Vein endothelial cell (primary cell): ENCODE measurements at places on chromosomes 1 and 21. TPM values are rescaled to one million over a fixed set of nuclear protein-coding genes. Genes with fewer than 3 reads are reported as not detected.

The AMY1B gene
- not detected in 2 replicates for total RNA-seq

The SAMSN1 gene
- 2.0 and 4.9 TPM in 2 replicates for total RNA-seq

The VASH2 gene
- under 0.01 and 0.10 TPM in 2 replicates for total RNA-seq

The LCK gene
- total RNA-seq, result not detected in 2 replicates

The DONSON gene
- total RNA-seq, result 14.7 and 20.0 TPM in 2 replicates

The GJA8 gene
- total RNA-seq, result not detected in 2 replicates

The OR2AK2 gene
- 0.19 TPM in 1 of 2 replicates, not detected in the other for total RNA-seq

The LHX8 gene
- not detected in 2 replicates for total RNA-seq

The SPRR2G gene
- not detected in 2 replicates for total RNA-seq

The CFHR1 gene
- 0.48 TPM in 1 of 2 replicates, not detected in the other for total RNA-seq

The MYCL gene
- 2.1 and 2.9 TPM in 2 replicates for total RNA-seq

The TEDDM1 gene
- not detected in 2 replicates for total RNA-seq

The LORICRIN gene
- total RNA-seq, result not detected in 2 replicates

The GPATCH4 gene
- total RNA-seq, result 20.6 and 26.7 TPM in 2 replicates

The HSPG2 gene
- 2,022 and 2,795 TPM in 2 replicates for total RNA-seq

The TFF3 gene
- 23.1 and 32.0 TPM in 2 replicates for total RNA-seq

The AADACL3 gene
- total RNA-seq, result not detected in 2 replicates

The NECAP2 gene
- total RNA-seq, result 171 and 178 TPM in 2 replicates

The OVAAL gene
- not detected in 2 replicates for total RNA-seq

The KPRP gene
- total RNA-seq, result not detected in 2 replicates

The ZNF670 gene
- 4.6 and 5.8 TPM in 2 replicates for total RNA-seq

The GJA4 gene
- 49.3 and 269 TPM in 2 replicates for total RNA-seq

The GNAT2 gene
- not detected in 2 replicates for total RNA-seq

The PGBD2 gene
- 4.6 and 6.2 TPM in 2 replicates for total RNA-seq

The WNT9A gene
- 3.5 and 3.9 TPM in 2 replicates for total RNA-seq

The FAM163A gene
- 0.10 TPM in 1 of 2 replicates, not detected in the other for total RNA-seq

The SLC1A7 gene
- total RNA-seq, result not detected in 2 replicates

The CHI3L2 gene
- not detected in 2 replicates for total RNA-seq

The USP48 gene
- total RNA-seq, result 79.0 and 80.1 TPM in 2 replicates

The CADM3 gene
- total RNA-seq, result 1.3 and 1.7 TPM in 2 replicates

The ARTN gene
- not detected in 2 replicates for total RNA-seq

The B3GALT5 gene
- total RNA-seq, result 0.10 TPM in 1 of 2 replicates, not detected in the other

The TIPRL gene
- 27.1 and 33.8 TPM in 2 replicates for total RNA-seq

The CNR2 gene
- total RNA-seq, result not detected in 2 replicates

The HENMT1 gene
- total RNA-seq, result 1.1 and 2.9 TPM in 2 replicates

The CFAP141 gene
- not detected in 2 replicates for total RNA-seq

The PLA2G4A gene
- 20.3 and 30.4 TPM in 2 replicates for total RNA-seq

The KLF18 gene
- not detected in 2 replicates for total RNA-seq

The EPHA8 gene
- total RNA-seq, result not detected in 2 replicates

The PLA2G2C gene
- total RNA-seq, result not detected in 2 replicates

The CCDC27 gene
- total RNA-seq, result not detected in 2 replicates

The TMEM51 gene
- total RNA-seq, result 10.8 and 12.4 TPM in 2 replicates

The ACTN2 gene
- under 0.01 and 0.38 TPM in 2 replicates for total RNA-seq

The STUM gene
- total RNA-seq, result under 0.01 TPM in 1 of 2 replicates, not detected in the other

The SLC9A1 gene
- 12.7 and 13.0 TPM in 2 replicates for total RNA-seq

The ZNF697 gene
- 23.3 and 24.5 TPM in 2 replicates for total RNA-seq

The INSRR gene
- total RNA-seq, result not detected in 2 replicates

The PTPRC gene
- 0.33 TPM in 1 of 2 replicates, not detected in the other for total RNA-seq

The TGFB2 gene
- total RNA-seq, result 2.3 and 18.6 TPM in 2 replicates

The CFAP107 gene
- total RNA-seq, result not detected in 2 replicates

The SPRR1B gene
- not detected in 2 replicates for total RNA-seq

The VHLL gene
- 0.33 TPM in 1 of 2 replicates, not detected in the other for total RNA-seq

The DVL1 gene
- total RNA-seq, result 40.6 and 55.2 TPM in 2 replicates
